ENCODE measurements at places on chromosomes 3 and 15. TPM values are rescaled to one million over a fixed set of nuclear protein-coding genes. Genes with fewer than 3 reads are reported as not detected.

GOLGA8N gene
- total RNA-seq, result 1.7 TPM

PIGBOS1 gene
- total RNA-seq, result 29.1 TPM

ESYT3 gene
- 0.70 TPM for total RNA-seq

BFSP2 gene
- not detected for total RNA-seq

CD200R1L gene
- not detected for total RNA-seq

PLA2G4D gene
- total RNA-seq, result not detected

RTP3 gene
- total RNA-seq, result not detected

P2RY12 gene
- total RNA-seq, result not detected

GOLGA6L7 gene
- total RNA-seq, result not detected

SNX33 gene
- total RNA-seq, result 15.7 TPM

AGBL1 gene
- total RNA-seq, result not detected

ZPLD1 gene
- total RNA-seq, result not detected

GOLGA8T gene
- 2.0 TPM for total RNA-seq

PLSCR5 gene
- total RNA-seq, result not detected

SSUH2 gene
- total RNA-seq, result 1.6 TPM

Measured in A549 treated with GW870086 at 1 μM for 4 hours (cell line).